ENCODE measurements at places on chromosomes 11 and 22.
A peak's percentile ranks its signal among the peaks of the same experiment; 100 is the strongest.

GRCh38 chr11:90639461-90639993, 416.7 kb upstream of the CHORDC1 start:
- DNase-seq: peak; percentile 23

- no peak for DNase-seq
Measured at GRCh38 chr11:68089679-68090078, 31.5 kb downstream of the CHKA start.

- DNase-seq: no peak
Measured at GRCh38 chr11:63262547-63262946, 19.1 kb upstream of the SLC22A25 start.

DNA sequence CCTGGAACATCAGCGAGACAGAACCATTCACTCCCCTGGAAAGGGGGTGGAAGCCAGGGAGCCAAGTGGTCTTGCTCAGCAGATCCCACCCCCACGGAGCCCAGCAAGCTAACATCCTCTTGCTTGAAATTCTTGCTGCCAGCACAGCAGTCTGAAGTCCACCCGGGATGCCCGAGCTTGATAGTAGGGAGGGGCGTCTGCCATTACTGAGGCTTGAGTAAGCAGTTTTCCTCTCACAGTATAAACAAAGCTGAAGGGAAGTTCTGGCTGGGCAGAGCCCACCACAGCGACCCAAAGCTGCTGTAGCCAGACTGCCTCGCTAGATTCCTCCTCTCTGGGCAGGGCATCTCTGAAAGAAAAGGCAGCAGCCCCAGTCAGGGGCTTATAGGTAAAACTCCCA, 764.8 kb upstream of the LUZP2 start:
- DNase-seq: no peak

DNA sequence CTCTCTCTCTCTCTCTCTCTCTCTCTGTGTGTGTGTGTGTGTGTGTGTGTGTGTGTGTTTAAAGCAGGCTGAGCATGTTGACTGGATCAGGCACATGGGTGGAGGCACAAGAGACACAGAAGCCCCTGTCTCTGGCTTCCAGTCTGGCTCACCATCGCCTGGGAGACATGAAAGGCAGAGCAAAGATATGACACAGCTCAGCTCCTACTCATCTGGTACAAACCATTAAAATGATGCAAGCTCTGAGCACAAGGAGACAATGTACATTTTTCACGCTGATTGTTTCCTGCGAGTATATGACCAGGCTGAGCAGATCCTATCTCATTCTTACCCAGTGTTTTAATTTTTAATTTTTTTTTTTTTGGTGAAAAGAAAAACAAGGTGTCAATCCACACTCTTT, 9.5 kb downstream of the SLC6A5 start:
- DNase-seq: no peak

Measured in astrocyte of the cerebellum (primary cell).